ENCODE measurements at places on chromosomes 2 and 18.

DNA sequence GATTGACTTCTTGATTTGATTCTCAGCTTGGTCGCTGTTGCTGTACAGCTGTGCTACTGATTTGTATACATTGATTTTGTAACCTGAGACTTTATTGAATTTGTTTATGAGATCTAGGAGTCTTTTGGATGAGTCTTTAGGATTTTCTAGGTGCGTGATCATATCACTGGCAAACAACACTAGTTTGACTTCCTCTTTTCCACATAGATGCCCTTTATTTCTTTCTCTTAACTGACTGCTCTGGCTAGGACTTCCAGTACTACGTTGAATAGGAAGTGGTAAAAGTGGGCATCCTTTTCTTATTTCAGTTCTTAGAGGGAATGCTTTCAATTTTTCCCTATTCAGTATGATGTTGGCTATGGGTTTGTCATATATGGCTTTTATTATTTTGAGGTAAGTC lies 101.3 kb downstream of the OSBPL1A start:
- no peak for DNase-seq

DNA sequence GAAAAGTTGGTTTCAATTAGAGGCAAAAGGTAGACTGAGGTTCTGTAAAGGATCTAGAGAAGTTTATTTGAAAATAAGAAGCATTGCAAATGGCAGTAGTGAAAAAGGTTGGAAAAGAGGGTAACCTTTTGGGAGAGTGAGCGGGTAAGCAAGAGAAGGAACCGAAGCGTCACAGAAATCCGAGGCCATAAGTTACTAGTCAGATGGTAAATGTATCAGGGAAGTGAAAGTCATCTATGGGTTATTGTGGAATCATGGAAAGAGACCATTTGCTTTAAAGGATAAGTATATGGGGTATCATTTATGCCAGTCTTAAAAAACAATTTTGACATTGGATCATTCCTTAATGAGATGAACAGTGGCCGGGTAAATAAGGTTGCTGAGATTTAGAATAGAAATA lies 30.5 kb downstream of the EML4 start:
- no peak for DNase-seq

DNA sequence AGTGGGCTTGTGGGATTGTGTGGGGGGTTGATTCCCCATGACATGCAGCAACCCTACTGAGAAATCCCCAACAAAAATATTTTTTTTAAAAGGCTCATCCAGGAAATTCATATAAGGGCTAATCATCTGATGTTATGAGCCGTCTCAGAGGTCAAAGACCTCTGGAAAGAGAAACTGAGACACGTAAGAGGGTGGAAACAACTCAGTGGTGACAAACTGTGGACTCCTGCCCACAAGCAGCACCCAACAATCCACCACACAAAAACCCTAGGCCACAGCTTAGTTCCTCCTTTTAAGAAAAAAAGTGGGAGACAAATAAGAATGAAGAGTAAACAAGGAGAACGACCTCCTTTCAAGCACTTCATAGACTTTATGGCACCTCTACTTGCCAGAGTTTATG lies 1096.1 kb upstream of the NRXN1 start:
- no peak for DNase-seq

GRCh38 chr2:172256886-172257285 lies 154.2 kb upstream of the DLX2 start:
- no peak for DNase-seq

- DNase-seq, result no peak
Measured at GRCh38 chr18:3664563-3665178, 214.7 kb downstream of the TGIF1 start.

GRCh38 chr18:76385681-76385975 lies 109.4 kb downstream of the ZNF516 start:
- DNase-seq, result no peak

DNA sequence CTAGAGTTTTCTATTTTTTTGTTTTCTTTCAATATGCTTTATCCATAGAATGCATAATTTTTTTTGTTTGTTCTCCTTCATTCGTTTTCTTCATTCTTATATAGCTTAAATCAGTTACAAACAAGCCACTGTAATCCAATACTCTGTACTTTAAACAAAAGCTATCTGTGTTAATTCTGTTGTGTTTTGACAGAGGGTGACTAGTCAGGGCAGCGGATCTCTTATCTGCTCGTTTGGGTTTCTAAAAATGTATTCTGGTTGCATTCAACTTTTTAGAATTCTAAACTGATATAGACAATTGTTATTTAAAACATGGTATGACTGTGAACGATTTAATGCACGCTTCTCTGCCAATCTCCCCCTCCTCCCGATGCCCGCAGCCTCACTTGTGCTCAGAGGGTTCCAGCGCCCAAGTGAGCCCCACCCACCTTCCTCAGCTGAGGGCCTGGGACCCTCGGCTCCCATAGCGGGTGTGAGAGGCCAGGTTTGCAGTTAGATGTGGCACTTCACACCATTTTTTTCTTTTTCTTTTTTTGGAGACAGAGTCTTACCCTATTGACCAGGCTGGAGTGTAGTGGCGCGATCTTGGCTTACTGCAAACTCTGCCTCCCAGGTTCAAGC lies 44.1 kb downstream of the NCK2 start:
- no peak for DNase-seq

- DNase-seq, result peak; percentile 69
Measured at GRCh38 chr18:79394534-79395307, 1.0 kb upstream of the NFATC1 start.

GRCh38 chr2:128091726-128092080 lies 703 bp downstream of the UGGT1 start:
- DNase-seq, result no peak

DNA sequence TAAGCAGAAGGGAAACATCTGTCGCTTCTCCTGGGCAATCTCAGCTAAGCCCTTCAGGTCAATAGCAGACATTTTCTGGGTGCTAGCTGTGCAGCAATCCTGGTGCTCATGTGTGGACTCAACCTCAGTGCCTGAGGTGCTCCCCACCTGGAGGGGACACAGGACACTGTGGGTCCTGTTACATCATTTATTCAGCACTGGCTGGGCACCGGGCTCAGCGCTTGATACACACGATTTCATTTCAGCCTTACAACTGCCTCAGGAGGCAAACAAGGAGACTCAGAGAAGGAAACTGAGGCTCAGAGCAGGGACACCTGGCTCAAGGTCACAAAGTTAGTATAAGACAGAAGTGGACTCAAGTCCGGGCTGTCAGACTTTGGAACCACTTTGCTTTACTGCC lies 46.7 kb downstream of the MARCO start:
- DNase-seq, result no peak

GRCh38 chr2:172208791-172209325 lies 106.2 kb upstream of the DLX2 start:
- DNase-seq, result no peak

- no peak for DNase-seq
Measured at GRCh38 chr2:58876126-58876525, 635.0 kb upstream of the FANCL start.

- no peak for DNase-seq
Measured at GRCh38 chr2:160052531-160052930, 9.9 kb downstream of the PLA2R1 start.

- DNase-seq, result no peak
Measured at GRCh38 chr2:195649629-195650190, 7.3 kb upstream of the SLC39A10 start.
